ENCODE measurements at places on chromosomes 3 and 15. TPM values are rescaled to one million over a fixed set of nuclear protein-coding genes. Genes with fewer than 3 reads are reported as not detected.

DNA sequence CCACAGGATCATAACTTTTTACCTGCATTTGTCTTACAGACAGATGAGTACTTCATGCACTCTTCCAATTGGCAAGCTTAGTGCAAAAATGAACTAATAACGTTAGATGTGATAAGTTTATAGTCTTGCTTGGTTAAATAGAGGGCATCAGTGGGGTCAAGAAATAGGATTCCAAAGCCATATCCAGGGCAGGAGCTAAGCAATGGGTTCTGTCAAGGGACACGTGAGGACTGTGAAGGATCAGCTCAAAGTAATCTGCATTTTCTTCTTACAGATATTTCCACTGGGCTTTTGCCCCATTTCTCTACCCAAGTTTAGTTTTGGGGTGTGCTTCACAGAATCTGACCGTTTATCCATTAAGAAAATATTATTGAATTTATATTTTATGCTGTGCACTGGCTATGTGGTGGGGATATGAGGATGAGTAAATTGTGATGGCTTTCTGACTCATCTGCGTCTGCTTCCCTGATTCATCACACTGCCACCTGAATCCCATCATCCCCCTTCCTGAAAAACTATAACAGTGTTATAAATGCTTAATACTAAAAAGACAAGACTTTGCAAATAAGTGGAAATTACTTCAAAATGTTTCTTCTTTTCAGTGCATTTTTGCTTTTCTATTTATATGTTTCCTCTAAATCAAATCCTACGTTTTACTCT is 17.5 kb downstream of the PPP2R3A start:
- DNase-seq = no peak

Gene SNX22
- total RNA-seq = 8.3 TPM

- no peak for DNase-seq
Measured at GRCh38 chr3:36811768-36812167, 47.4 kb upstream of the DCLK3 start.

Gene C2CD4A
- total RNA-seq = 0.73 TPM

GRCh38 chr15:83320844-83321243 is 36.4 kb upstream of the BNC1 start:
- DNase-seq = no peak

Gene EIF4E3
- total RNA-seq = 15.3 TPM

DNA sequence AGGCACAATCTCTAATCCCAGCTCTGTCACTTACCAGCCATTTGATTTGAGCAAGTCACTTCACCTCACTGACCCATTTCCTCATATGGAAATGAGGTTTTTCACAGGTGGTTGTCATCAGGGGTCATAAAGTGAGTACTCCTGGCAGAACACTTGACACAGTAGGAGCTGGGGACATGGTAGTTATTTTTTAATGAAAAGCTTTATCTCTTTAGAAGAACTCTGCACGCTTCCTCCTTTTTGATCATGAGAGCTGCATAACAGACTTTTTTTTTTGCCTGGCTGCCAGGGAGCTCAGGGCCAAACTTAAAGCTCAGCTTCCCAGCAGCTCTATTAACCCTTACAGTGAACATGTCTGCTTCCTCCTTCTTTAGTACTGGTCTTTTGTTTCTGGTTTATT is 8.4 kb downstream of the VWA5B2 start:
- DNase-seq = no peak

Gene LMCD1
- total RNA-seq = 3.4 TPM
